NCI-H187 (cell line): ENCODE measurements at places on chromosomes 13 and 19.
A peak's percentile ranks its signal among the peaks of the same experiment; 100 is the strongest.

DNA sequence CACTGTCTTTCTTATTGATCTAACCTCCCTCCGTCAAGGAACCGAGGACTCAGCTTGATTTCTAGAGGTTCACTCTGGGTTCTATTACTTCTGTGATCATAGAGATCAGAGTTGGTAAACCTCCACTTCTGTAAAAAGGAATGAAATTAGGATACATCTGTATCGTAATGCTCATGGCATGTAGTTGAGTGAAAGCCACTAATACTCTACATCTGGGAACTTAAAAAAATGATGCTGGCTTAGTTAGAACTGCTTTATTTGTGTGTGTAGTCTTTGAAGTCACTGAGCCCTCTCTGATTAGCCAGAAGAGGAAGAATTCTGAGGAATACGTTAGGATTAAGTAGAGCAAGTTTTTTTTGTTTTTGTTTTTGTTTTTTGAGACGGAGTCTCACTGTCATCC, 140.8 kb downstream of the GGACT start:
- no peak for DNase-seq

DNA sequence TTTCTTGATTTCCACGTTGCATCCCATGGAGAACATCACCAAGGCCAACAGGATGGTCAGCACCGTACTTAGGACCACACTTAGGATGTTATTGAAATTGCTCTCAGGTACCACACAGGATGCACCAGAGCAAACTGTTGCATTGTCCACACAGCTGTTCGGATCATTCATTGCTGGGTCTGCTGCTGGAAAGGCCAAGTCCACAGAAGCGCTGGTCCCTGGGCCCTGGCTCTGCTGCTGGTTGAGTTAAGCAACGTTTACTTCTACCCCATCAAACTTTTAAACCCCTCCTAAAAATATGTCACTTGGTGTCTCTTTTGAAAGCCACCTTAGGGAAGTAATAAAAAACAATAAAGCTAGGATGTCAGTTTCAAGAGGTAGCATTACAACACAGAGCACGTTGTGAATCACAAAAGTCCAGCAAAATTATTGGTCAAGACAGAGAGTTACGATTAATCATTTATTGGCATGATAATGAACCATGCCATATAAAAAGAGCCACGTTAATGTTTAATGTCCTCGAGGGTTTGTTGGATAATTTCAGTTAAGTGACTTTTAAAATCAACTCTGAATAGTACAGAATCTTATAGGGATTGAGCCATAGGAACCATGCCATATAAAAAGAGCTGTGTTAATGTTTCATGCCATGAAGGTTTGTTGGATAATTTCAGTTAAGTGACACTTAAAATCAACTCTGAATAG, at the start of gene SLC10A2:
Gene SLC10A2, minus strand, starts transcription at position 339 of the 702 bp plus-strand sequence. Its CDS starts 168 bp downstream, at position 171.
- DNase-seq = no peak

DNA sequence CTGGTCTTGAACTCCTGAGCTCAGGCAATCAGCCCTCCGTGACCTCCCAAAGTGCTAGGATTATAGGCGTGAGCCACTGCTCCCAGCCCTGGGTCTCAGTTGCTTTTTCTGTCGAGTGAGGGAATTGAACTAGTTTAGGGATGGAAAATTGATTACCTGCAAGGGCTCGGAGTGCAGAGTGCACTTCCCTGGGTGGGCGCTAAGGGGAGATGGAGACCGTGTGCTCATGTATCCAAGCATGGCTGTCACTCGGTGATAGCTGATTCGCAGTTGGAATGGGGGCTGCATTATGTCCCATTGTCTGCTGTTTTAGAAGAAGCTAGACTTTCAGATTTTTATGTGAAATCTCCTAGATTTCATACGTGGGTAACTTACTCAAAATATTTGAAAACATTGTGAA, 139.9 kb upstream of the RFC3 start:
- DNase-seq = no peak

- DNase-seq = no peak
Observed at GRCh38 chr19:831407-832369, 4.1 kb downstream of the AZU1 start.

DNA sequence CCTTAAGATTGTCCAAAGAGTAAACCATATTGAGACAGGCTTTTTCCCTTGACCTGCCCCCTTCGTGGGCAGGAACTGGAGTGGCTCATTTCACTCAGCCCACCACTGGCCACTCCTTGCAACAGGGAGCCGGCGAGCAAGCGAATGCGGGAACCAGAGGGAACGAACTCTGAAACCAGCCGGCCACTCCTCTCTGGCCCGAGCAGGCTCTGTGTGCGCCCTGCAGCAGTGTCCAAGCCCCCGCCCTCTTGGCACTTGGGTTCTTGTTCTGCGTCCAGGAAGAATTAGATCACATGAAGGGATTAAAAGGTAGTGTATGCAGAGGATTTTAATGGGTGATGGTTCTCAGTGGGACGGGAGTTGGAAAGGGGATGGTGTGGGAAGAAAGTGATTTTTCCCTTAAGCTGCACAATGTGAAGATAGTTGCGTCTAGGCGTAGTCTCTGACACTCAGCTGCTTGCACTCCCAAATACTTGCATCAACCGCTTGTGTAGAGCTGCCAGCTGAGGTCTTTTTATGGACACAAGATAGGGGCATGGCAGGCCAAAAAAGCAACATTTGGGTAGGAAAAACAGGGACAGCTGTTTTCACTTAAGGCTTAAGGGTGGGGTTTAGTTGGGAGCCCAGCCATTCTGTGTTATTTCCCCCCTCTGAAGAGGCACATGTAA, 1209.7 kb upstream of the PCDH20 start:
- no peak for DNase-seq

GRCh38 chr19:45638930-45639729, at the start of gene EML2:
Gene EML2 (minus strand): TSS chr19:45639397. CDS start chr19:45639376, 21 bp downstream.
- DNase-seq = no peak

- DNase-seq = no peak
Observed at GRCh38 chr13:71727042-71727441, 140.0 kb downstream of the DACH1 start.

GRCh38 chr19:8635422-8635821, 5.0 kb downstream of the NFILZ start:
- DNase-seq = no peak

DNA sequence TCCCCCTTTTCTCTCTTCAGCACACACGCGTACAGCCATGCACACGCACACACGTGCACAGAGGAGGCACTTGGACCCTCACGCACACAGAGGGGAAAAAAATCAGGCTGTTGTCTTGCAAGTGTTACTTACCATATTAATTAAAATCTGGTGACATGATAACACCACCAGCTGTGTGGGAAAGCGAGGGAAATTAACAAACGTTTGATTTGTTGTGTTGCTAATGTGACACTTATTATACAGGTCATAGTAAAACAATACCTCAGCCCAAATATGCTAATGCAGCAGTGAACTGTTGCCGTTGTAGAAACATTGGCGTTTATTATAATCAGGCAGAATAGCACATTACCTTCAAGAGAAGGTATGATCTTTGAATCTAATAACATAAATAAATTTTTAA, 211.7 kb downstream of the TEX29 start:
- DNase-seq = no peak

- peak; percentile 90 for DNase-seq
Observed at GRCh38 chr13:113820813-113821651, 42.8 kb downstream of the GAS6 start.

DNA sequence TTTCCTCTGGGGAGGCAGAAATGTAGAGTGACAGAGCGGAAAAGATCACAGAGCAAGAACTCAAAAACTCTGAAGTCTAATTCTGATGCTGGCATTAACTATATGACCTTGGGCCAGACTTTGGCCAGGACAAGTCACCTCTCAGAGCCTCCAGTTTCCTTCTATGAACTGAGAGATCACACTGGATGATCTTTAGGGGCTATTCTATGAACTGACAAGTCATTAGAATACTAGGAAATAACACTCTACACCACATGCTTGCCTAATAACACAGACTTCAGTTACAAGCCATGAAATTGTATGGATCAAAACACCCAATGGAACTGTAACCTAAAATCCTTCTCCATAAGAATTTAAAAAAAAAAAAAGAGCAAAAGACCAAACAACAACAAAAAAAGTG, 16.9 kb downstream of the SLC25A30 start:
- DNase-seq = no peak

- DNase-seq = no peak
Observed at GRCh38 chr19:33618884-33619283, 2.9 kb upstream of the CHST8 start.

DNA sequence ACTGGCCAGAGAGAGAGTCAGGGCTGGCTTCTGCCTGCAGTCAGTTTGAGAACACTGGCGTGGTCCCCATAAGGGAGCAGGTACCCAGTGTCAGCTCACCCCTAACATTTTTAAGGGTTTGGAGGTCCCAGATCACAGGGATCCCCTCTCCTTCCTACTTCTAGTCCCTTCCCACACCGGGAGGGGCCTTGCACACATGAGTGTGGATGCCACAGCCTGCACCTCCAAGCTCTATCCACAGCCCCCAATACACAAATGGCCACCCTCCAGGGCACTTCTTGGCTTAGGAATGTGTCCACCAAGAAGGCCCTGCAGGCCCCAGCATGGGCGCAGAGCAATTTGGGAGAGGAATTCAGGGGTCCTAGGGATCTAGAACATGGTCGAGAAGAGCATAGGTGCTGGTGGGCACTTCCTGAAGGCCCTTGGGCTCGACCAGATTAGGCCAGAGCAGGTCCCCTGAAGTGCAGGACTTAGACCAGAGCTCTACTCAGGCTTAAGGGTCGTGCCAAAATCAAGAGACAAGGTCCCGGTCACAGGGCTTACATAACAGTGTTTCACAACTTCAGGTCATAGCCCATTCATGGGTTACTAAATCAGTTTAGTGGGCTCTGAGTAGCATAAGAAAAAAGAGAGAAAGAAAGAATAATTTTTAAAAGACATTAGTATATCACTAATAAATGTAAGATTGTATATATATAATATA, 16.0 kb downstream of the FXYD5 start:
- DNase-seq = no peak

DNA sequence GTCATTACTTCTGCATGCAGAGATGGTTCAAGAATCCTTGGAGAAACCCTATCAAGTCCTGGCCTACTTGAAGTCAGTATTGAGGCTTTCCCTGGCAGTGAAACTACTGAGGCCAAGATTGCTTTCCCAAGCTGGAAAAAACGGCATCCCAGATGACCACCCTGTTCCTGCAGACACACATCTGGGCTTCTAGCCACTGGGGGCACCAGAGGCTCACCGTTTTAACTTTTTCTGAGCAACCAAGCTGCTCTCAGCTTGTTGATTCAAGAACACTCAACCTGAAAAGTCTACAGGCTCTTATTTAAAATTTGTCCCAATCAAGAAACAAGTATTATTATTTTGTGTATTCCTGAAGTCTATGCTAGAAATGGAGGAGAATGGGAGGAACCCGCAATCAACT, 66.6 kb downstream of the SPRYD7 start:
- no peak for DNase-seq
